ENCODE measurements at places on chromosomes 4 and X. TPM values are rescaled to one million over a fixed set of nuclear protein-coding genes. Genes with fewer than 3 reads are reported as not detected.

GRCh38 chr4:128552586-128552907 is 257.0 kb upstream of the JADE1 start:
- H3K36me3 ChIP-seq = no peaks in the 10 kb centered on the region
- H3K4me1 ChIP-seq = peaks cover 13% of the 10 kb centered on the region
- peak overlapping the region; percentile 61 for H3K4me3 ChIP-seq
- DNase-seq = no peak

GRCh38 chr4:70449220-70449619 is 22.8 kb upstream of the MUC7 start:
- H3K4me3 ChIP-seq = no peak overlapping the region
- no peaks in the 10 kb centered on the region for H3K4me1 ChIP-seq
- H3K36me3 ChIP-seq = no peaks in the 10 kb centered on the region
- no peak for DNase-seq
- no peak overlapping the region for H3K27ac ChIP-seq

DNA sequence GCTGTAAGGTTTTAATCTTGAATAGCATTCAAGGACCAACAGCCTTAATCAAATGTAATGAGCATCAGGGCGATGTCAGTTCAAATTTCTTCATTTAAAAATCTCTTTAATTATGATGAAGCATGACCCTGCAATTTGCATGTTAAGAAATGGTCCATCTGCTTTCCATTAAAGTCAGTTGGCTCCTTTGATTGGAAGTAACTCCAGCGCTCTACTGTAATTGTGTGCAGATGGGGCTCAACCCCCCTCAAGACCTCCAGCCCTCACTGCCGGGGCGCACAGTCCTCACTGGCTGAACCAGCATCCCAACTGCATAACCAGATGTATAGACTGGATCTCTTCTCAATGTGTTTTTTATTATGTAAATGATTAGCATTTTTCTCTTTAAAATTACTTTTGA is 126.9 kb downstream of the VCX3B start:
- H3K27ac ChIP-seq = no peak overlapping the region
- no peaks in the 10 kb centered on the region for H3K36me3 ChIP-seq
- H3K27me3 ChIP-seq = no peaks in the 10 kb centered on the region
- no peak for DNase-seq

- no peak overlapping the region for H3K4me3 ChIP-seq
- H3K27me3 ChIP-seq = no peaks in the 10 kb centered on the region
- H3K27ac ChIP-seq = peak overlapping the region; percentile 57
- H3K36me3 ChIP-seq = no peaks in the 10 kb centered on the region
- peaks cover 11% of the 10 kb centered on the region for H3K4me1 ChIP-seq
Measured at GRCh38 chr4:147842573-147842972, 110.7 kb downstream of the ARHGAP10 start.

Gene GLUD2
- total RNA-seq = 1.1 TPM

Data from esophagus squamous epithelium (tissue), 5 donors.